Endothelial cell of umbilical vein (primary cell): ENCODE measurements at places on chromosomes 7 and 10. TPM values are rescaled to one million over a fixed set of nuclear protein-coding genes. Genes with fewer than 3 reads are reported as not detected.

GRCh38 chr7:116713918-116714317, 41.9 kb downstream of the MET start:
- no peak for DNase-seq
- no peaks in the 10 kb centered on the region for H3K36me3 ChIP-seq
- no peaks in the 10 kb centered on the region for H3K27me3 ChIP-seq
- H3K27ac ChIP-seq: no peak overlapping the region

GRCh38 chr10:109861081-109861480, 62.2 kb downstream of the XPNPEP1 start:
- H3K27ac ChIP-seq: no peak overlapping the region
- no peak for DNase-seq
- H3K27me3 ChIP-seq: no peaks in the 10 kb centered on the region
- H3K4me1 ChIP-seq: no peaks in the 10 kb centered on the region
- peaks cover 8% of the 10 kb centered on the region for H3K36me3 ChIP-seq

DNA sequence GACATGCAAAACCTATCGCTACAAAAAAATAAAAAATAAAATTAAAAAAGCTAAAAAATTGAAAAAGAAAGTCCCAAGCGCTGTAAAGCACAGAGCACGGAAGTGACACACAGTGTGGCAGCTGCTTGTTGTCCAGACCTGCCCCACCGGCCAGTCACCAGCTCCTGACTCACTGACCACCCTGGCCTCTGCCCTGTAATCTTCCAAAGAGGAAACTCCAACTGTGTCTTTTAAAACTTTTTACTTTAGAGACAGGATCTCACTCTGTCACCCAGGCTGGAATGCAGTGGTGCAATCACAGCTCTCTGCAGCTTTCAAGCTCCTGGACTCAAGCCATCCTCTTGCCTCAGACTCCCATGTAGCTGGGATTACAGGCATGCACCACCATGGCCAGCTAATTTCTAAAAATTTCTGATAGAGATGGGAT, 23.6 kb downstream of the GNA12 start:
- H3K27me3 ChIP-seq: no peaks in the 10 kb centered on the region
- H3K36me3 ChIP-seq: no peaks in the 10 kb centered on the region
- H3K27ac ChIP-seq: peak overlapping the region; percentile 83

MEIG1 gene
- total RNA-seq: not detected in 2 replicates

GRCh38 chr10:70462349-70462984, 16.1 kb upstream of the PALD1 start:
- no peak overlapping the region for H3K27ac ChIP-seq
- H3K27me3 ChIP-seq: no peaks in the 10 kb centered on the region
- H3K4me1 ChIP-seq: no peaks in the 10 kb centered on the region
- H3K36me3 ChIP-seq: no peaks in the 10 kb centered on the region
- DNase-seq: no peak
- no peak overlapping the region for H3K4me3 ChIP-seq

GRCh38 chr7:135977007-135977741, at the start of gene MTPN:
MTPN (minus strand) TSS chr7:135977359; CDS start chr7:135977100, 259 bp downstream.
- DNase-seq: peak; percentile 98
- H3K4me3 ChIP-seq: peak within 1 kb of the TSS; percentile 90
- H3K27me3 ChIP-seq: no peaks in the 10 kb centered on the region
- peak within 1 kb of the TSS; percentile 81 for H3K27ac ChIP-seq
- H3K36me3 ChIP-seq: no peaks in the 10 kb centered on the region

DNA sequence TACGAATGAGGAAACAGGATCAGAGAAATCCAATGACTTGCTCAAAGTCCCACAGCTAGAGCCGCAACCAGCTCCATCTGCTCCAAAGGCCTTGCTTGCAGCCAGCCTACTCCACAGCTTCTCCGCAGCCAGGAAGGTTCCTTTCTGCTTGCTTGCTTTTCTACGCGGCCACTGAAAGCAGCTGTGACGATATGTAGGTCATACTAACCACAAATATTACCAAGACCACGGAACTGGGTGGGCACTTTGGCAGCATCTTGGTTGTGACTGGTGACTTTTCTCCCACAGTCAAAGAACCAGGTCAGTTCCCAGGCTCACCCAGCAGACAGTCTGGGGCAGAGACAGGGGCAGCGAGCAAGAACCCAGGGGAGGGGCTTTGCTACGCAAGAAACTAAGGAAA, 86.4 kb downstream of the FAM53B start:
- H3K4me1 ChIP-seq: no peaks in the 10 kb centered on the region
- DNase-seq: no peak
- no peak overlapping the region for H3K4me3 ChIP-seq

- H3K27me3 ChIP-seq: no peaks in the 10 kb centered on the region
- no peak overlapping the region for H3K27ac ChIP-seq
- H3K36me3 ChIP-seq: no peaks in the 10 kb centered on the region
- H3K4me1 ChIP-seq: no peaks in the 10 kb centered on the region
- H3K4me3 ChIP-seq: no peak overlapping the region
Observed at GRCh38 chr10:23558361-23558799, 119.5 kb downstream of the OTUD1 start.

GRCh38 chr10:48944171-48944570, 4.5 kb upstream of the LRRC18 start:
- H3K27ac ChIP-seq: no peak overlapping the region
- H3K36me3 ChIP-seq: no peaks in the 10 kb centered on the region
- no peak overlapping the region for H3K4me3 ChIP-seq
- H3K27me3 ChIP-seq: no peaks in the 10 kb centered on the region
- no peak for DNase-seq

CLDN4 gene
- 0.13 and 0.25 TPM in 2 replicates for total RNA-seq

- H3K36me3 ChIP-seq: no peaks in the 10 kb centered on the region
- H3K27me3 ChIP-seq: no peaks in the 10 kb centered on the region
- H3K27ac ChIP-seq: no peak overlapping the region
- DNase-seq: no peak
- no peak overlapping the region for H3K4me3 ChIP-seq
Observed at GRCh38 chr10:132678436-132679216, 107.3 kb downstream of the NKX6-2 start.

- H3K36me3 ChIP-seq: no peaks in the 10 kb centered on the region
- H3K4me1 ChIP-seq: no peaks in the 10 kb centered on the region
- no peak for DNase-seq
- peaks cover 6% of the 10 kb centered on the region for H3K27me3 ChIP-seq
Observed at GRCh38 chr10:110686047-110686446, 41.9 kb downstream of the RBM20 start.

- H3K36me3 ChIP-seq: no peaks in the 10 kb centered on the region
- no peak overlapping the region for H3K27ac ChIP-seq
- no peaks in the 10 kb centered on the region for H3K4me1 ChIP-seq
- H3K4me3 ChIP-seq: no peak overlapping the region
Observed at GRCh38 chr7:96624954-96625353, 84.7 kb downstream of the SEM1 start.

GRCh38 chr10:117980755-117981702, 65.7 kb downstream of the RAB11FIP2 start:
- H3K27me3 ChIP-seq: no peaks in the 10 kb centered on the region
- H3K4me1 ChIP-seq: no peaks in the 10 kb centered on the region
- no peak for DNase-seq
- H3K36me3 ChIP-seq: no peaks in the 10 kb centered on the region
- H3K27ac ChIP-seq: no peak overlapping the region

TRPV5 gene
- total RNA-seq: not detected in 2 replicates

TMEM270 gene
- total RNA-seq: not detected in 2 replicates

DNA sequence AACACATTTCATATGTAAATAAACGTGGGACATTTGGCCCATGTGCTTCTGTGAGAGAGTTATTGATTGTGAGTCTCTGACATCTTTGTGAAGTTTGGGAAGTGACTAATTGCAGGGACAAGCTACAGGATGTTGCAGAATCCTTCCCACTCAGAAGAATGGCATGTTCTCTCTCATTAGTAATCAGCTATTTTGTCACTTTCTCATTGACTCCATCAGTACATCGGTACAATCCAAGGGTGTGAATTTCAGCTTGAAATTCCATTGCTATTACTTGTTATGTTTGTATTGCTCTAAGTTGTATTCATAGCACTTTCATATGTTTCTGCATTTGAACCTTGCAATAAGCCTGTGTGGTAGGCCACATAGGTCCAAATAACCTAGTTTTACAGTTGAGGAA, 100.0 kb upstream of the KCNMA1 start:
- peak overlapping the region; percentile 90 for H3K27ac ChIP-seq
- no peaks in the 10 kb centered on the region for H3K36me3 ChIP-seq
- peak; percentile 94 for DNase-seq
- H3K27me3 ChIP-seq: no peaks in the 10 kb centered on the region

DYNC1I1 gene
- total RNA-seq: 3.3 and 3.6 TPM in 2 replicates

DNA sequence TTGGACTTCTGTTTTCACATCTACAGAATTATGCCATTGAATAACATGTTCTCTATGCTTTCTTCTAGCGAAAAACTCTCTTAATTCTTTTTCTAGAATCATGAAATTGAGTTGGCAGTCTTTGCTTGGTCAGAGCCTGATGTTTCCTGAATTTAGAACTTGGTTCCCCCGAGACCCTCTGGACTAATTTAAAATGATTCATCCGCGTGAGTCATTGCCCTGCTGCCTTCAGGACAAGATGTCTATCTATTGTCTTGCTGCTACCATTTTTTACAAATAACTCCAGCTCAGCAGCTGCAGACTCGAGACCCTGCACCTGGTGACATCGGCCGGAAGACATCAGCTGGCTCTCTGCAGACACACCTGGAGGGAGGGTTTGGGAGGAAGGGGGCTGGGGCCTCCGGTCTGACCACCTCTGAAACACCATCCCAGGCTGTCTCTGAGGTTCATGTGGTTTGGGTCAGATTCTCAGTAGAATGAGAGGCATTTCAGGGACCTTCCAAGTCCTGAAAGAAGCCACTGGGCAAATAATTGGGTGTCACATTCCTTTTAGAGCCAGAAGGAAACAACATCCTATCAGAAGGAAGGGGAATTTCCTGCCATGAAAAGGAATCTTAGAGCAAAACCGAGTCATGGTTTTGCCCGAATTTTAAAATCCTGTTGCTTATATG, 20.9 kb upstream of the KLF6 start:
- H3K27ac ChIP-seq: peak overlapping the region; percentile 100
- H3K4me1 ChIP-seq: peaks cover 70% of the 10 kb centered on the region
- peak overlapping the region; percentile 31 for H3K4me3 ChIP-seq

- DNase-seq: no peak
- no peaks in the 10 kb centered on the region for H3K27me3 ChIP-seq
- peaks cover 10% of the 10 kb centered on the region for H3K36me3 ChIP-seq
Observed at GRCh38 chr10:100216006-100216405, 13.4 kb downstream of the CHUK start.

ARHGAP22 gene
- total RNA-seq: 48.6 and 50.3 TPM in 2 replicates

SRGN gene
- total RNA-seq: 433 and 450 TPM in 2 replicates

GRCh38 chr7:142974626-142975025, 12.5 kb upstream of the KEL start:
- no peaks in the 10 kb centered on the region for H3K36me3 ChIP-seq
- no peak overlapping the region for H3K4me3 ChIP-seq
- no peak for DNase-seq
- no peaks in the 10 kb centered on the region for H3K4me1 ChIP-seq
- H3K27ac ChIP-seq: no peak overlapping the region

- no peak overlapping the region for H3K27ac ChIP-seq
- no peaks in the 10 kb centered on the region for H3K36me3 ChIP-seq
- no peak overlapping the region for H3K4me3 ChIP-seq
Observed at GRCh38 chr7:483656-484355, 35.8 kb downstream of the PDGFA start.

DNA sequence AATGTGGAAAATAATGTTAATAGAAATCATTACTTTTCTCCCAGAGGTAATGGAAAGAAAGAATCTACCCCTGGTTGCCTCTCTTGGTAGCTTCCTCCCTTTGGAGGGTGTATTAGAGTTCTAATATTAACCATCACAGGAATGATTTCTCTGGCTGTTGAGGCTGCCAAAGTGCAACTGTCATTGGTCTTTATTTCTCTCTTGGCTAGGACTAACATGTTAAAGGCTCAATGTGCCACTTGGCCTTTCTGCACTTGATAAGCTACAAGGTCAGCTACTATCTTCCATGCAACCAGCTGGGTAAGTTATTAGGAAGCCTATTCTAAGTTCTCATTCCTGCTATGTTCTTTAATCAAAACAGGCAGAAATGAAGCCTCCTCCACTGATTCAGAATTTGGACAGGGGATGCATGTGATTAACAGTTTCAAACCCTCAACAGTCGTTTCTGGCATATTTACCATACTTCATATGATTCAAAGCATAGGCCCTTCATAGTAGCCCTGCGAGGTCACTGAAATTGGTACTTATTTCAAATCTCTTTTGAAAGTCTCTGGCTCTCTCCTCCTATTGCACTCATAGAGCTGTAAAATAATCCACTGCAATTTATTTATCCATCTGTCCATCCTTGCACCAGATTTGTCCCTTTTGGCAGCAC, 645.0 kb downstream of the SORCS1 start:
- DNase-seq: no peak
- H3K36me3 ChIP-seq: no peaks in the 10 kb centered on the region
- no peaks in the 10 kb centered on the region for H3K27me3 ChIP-seq
- H3K4me1 ChIP-seq: no peaks in the 10 kb centered on the region
- H3K27ac ChIP-seq: no peak overlapping the region
- H3K4me3 ChIP-seq: no peak overlapping the region

SMARCD3 gene
- 5.9 and 6.1 TPM in 2 replicates for total RNA-seq

DNA sequence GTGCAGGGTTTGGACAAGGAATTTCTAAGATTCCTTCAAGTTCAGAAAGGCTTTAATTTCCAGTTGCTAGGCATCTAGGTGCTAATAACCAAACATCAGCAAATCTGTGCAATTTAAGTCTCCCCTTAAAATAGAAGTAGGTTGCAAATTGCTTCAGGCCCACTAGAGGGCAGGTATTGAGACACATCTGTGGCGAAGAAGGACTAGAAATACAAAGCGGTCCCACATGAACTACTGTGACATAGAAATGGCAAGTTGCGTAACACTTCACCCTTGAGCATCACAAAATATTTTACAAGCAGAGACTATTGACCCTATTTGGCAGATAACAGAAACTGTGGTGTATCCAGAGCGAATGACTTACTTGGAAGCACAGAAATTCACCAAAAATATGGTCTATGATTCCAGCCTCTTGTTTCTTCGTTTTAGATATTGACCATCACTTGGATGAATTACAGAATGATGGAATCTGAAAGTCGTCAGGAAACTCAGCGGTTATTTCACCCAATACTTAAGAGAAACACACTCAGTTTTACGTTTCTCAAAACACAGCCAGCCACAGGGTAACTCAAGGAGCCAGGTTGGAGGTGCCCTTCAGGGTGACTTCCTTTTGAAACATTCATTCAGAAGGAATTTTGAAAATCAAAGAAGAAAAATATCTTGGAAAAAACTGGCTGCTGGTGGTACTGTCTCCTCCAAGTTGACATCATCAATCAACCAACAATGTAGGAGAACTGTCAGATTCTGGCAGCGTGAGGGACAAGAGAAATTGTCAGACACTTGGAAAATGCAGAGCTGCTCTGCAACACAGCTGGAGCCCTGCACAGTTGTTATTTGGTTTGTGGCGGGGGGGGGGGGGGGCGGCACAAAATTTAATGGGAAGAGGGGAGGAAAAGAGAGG, 256.3 kb upstream of the MINDY3 start:
- H3K27ac ChIP-seq: no peak overlapping the region
- no peaks in the 10 kb centered on the region for H3K4me1 ChIP-seq
- no peaks in the 10 kb centered on the region for H3K36me3 ChIP-seq
- DNase-seq: peak; percentile 33
- H3K27me3 ChIP-seq: no peaks in the 10 kb centered on the region
